ENCODE measurements at places on chromosomes 2 and 18.

DNA sequence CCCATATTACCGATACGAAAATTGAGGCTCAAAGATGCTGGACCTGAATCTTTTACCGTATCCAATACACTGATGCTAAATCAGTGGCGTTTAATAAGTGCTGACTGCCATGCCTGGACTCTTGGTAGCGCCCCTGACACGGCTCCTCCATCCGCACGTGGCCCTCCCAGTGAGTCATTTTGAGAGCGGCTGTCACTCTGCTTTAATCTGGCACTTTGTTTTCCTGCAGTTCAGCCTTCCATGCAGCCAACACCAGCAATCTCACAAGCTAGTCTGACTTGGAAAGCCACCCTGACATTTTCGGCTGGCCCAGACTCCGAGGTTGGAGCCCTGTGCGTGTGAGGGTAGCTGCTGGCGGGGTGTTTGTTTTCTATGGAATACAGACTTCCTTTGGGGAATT lies 155.1 kb upstream of the LMAN1 start:
- DNase-seq: peak; percentile 68

DNA sequence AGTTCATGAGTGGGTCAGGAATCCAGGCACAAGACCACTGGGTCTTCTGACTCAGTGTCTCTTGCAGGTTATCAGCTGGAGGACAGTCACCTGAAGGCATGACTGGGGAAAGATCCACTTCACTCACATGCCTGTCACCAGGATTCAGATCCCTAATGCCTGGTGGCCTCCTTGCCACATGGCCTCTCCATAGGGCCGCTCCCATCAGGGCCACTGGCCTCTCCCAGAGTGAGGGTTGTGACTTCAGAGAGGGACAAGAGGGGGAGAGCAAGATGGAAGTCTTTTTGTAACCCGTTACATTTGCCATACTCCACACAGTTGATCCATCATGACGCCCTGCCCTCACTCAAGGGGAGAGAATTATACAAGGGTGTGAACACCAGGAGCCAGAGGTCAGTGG lies 13.0 kb upstream of the OTOS start:
- no peak for DNase-seq

GRCh38 chr2:241091734-241092445 lies 10.2 kb downstream of the MTERF4 start:
- DNase-seq: no peak

DNA sequence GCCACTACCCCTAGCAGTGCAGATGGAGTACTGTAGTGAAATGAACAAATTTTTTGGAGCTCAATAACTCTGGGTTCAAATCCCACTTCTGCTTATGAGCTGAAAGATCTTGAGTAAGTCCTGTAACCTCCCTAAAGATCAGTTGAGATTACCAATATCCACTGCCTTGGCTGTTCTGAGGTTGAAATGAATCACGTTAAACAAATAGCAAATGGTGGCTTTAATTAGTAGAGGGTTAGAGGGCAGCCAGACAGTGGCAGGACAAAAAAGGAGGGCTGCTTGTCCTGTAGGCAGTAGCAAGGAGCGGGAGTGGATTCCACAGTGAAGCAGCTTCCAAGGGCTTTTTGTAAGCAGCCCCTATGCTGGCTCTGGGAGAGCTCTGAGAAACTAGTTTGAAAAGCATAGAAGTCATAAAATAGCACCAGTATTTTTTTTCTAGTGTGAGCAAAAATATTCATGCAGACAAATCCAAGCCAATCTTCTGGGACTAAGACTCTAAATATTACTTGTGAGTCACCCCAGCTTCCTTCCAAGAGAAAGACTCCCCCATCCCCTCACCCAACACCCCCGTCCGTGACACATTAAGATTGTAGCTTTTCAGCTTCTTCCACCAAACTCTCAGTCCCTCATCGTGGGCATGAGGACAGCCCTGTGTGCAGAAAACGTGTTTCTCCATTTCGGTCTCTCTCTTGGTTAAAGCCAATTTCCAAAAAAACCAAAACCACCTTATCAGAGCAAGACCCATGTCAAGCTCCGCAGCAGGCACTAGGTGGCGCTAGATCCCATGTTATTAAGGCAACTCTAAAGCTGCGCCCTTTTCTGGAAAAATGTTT lies 123.5 kb upstream of the LGALSL start:
- peak; percentile 91 for DNase-seq

DNA sequence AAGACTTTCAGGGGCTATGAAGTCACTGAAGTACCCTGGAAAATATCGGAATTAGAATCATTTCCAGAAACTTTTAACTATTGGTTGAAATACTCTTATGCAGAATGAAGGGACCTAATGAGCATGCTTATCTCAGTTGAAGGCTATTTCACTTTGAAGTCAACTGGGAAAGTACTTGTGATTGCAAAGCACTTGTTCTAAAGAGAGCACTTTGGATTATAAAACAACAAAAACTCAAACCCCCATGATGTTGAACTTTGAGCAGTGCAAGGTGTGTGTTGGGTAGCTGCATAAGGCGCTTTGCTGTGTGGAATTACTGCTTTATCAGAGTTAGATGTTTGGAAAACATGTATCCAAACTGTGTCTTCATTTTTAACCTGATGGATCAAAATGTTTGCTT lies 12.0 kb upstream of the MGAT5 start:
- no peak for DNase-seq

Data from testis (tissue), 5 donors.